ENCODE measurements at places on chromosomes 11 and 22.
A peak's percentile ranks its signal among the peaks of the same experiment; 100 is the strongest.

GRCh38 chr11:66951927-66952337, 6.3 kb downstream of the PC start:
- DNase-seq, result no peak

DNA sequence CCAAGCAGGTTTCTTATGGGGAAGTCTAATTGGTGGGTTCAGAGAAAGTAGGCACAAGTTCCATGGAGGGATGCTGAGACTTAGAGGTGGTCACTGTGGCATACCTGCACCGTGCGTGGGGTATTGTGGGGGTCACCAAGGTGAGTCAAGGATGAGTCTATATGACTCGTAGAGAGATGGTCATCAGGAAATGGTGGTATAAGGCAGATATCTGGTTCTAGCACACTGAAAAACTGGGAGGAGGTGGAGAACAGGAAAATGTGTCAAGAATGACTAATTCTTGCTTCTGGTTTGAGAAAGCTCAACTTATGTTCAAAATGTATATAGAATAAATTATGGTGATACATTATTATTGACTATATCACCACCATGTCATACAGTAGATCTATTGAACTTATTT, 258.1 kb downstream of the RAB38 start:
- no peak for DNase-seq

DNA sequence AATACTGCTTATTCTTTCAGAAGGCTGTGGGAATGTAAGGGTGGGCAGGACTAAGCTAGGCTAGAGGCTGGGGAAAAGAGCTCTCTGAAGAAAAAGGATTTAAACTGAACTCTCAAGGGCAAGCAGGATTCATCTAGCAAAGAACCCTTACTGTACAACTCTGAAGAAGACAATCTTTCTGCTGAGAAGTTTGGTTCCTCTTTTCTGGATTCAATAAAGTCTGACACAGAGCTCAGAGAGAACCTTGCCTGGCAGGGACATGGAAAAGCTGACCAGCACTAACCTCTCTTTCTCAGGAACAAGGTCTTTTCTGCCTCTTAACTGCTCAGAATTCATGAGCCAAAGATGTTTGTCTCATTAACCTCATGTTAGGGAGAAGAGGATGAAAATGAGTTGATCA, 388.4 kb upstream of the DDI1 start:
- DNase-seq, result no peak

GRCh38 chr11:13942971-13943381, 19.5 kb upstream of the SPON1 start:
- no peak for DNase-seq

- DNase-seq, result no peak
These were observed 333.0 kb upstream of the NARS2 start for GRCh38 chr11:78907636-78908035.

- DNase-seq, result no peak
These were observed 7.8 kb downstream of the KCNE3 start for GRCh38 chr11:74459584-74459983.

DNA sequence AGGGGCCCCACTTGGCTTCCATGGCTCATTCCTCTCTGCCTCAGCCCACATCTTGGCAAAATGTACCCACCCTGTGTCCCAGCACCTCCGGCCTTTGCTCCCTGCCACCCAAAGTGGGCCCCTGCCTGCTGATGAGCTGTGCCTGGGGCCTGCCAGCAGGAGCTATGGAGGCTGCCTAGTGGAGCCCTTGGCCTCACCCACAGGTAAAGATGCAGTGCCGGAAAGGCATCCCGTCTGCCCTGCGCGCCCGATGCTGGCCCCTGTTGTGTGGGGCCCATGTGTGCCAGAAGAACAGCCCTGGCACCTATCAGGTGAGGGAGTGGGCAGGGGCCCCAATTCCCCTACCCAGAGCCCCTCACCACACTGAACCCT, 1.3 kb downstream of the TBC1D10C start:
- no peak for DNase-seq

- peak; percentile 19 for DNase-seq
These were observed 46.4 kb downstream of the CD82 start for GRCh38 chr11:44611687-44612434.

DNA sequence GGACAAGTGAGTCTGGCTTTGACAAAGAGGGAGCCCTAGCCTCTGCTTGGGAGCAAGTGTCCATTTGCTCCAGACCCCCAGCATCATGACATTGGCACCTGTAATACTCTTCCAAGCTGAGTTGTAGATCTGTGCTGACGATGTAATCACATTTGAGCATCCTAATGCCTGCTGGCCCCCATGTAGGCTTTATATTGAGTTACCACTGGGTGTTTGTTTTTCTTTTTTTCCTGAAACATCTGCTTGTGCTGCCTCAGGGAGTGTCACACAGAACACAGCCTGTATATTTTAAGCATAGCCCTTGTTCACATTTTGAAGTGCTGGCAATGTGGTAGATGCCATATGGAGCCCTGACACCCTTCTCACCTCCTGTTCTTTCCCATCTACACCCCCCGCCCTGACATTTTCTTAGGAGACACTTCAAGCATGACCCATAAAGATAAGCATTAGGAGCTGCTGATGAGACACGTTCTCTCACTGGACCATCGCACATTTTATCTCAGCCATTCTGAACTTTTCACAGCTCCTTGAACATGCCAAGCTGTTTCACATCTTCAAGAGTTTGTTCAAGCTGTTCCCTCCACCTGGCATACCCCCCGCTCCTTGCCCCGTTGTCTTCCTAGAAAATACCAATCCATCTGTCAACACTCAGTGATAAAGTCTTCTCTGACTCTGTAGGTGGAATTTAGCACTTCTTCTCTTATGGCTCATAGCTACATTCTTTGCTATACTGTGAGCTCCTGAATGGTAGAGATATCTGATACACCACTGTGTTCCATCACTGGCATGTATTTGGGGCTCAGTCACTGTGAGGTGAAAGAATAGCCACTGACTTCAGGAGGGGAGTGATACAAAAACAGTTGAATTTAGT, 128.7 kb downstream of the TRIM44 start:
- DNase-seq, result no peak

DNA sequence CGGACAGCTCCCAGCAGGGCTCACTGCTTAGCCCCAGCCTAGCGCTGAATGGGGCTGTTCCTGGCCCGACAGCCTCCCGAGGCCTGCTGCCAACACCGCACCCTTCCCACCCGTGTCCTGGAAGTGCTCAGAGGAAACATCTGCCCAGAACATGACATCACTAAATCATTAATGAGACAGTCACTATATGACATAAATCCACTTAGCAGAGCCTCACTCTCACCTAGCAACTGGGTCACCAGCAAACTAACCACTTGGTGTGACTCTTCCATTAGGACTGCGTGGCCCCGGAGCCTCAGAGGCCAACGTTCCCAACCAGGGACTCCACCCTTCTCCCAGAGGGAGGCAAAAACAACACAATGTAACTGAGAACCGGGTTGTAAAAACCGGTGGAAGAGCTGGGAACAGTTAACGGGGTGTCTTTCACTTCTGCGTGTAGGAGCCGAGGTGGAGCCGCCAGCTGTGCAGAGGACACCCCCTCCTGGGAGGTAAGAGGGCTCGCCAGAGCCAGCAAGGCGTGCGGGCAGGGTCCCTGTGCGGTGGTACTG, 21.4 kb upstream of the PACSIN2 start:
- no peak for DNase-seq

GRCh38 chr11:38392176-38392575, 1794.1 kb upstream of the RAG2 start:
- DNase-seq, result no peak

DNA sequence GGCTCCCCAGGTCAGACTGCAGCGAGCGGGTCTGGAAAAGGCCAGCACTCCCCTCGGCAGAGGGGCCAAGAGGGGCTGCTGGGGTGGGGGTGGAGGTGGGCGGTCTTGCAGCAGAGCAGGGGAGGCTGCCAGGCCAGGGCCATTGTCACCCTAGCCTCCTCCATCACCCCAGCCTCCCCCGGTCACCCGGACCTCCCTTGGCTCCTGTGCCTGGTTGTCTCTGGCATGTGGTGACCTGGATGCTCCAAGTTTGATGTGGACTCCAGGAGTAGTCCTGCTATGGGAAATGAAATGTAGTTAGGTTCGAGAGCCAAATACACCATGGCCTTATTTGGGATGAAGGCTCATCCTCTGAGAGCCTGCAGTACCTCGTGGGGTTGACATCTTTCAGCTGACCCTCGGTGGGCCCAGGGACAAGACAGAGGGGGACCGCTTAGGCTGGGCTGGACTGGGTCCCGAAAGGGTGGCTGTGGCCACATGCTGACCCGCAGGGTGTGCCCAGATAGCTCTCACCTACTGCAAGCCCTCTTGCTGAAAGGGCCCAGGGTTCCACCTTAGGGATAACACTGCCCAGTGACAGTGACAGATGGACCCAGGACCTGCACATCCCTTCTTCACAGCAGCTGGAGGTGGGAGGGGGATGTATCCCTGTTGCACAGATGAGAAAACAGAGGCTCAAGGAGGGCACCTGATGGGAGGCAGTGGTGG, 24.1 kb downstream of the MRGPRD start:
- no peak for DNase-seq

GRCh38 chr22:43957871-43958270, 2.6 kb downstream of the SAMM50 start:
- no peak for DNase-seq

DNA sequence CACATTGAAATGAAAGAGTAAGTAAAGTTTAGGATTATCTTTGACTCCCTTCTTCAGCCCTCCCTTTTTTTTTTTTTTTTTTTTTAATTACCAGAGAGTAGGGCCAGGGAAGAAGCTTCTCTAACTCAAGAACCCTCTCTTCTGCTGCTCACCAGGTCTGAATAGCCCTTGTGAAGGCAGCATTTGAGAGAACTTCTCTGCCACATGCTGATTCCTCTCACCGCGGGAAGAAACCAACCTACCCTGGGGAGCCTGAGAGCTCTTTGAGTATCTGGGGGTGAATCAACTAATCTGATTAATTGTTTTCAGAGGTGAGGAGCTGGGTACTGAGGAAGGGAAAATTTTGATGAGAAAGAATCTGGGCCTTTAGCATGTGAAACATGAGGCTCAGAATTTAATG, 434.5 kb upstream of the CCDC90B start:
- DNase-seq, result no peak

- DNase-seq, result no peak
These were observed 39.1 kb downstream of the CASP12 start for GRCh38 chr11:104858882-104859775.

DNA sequence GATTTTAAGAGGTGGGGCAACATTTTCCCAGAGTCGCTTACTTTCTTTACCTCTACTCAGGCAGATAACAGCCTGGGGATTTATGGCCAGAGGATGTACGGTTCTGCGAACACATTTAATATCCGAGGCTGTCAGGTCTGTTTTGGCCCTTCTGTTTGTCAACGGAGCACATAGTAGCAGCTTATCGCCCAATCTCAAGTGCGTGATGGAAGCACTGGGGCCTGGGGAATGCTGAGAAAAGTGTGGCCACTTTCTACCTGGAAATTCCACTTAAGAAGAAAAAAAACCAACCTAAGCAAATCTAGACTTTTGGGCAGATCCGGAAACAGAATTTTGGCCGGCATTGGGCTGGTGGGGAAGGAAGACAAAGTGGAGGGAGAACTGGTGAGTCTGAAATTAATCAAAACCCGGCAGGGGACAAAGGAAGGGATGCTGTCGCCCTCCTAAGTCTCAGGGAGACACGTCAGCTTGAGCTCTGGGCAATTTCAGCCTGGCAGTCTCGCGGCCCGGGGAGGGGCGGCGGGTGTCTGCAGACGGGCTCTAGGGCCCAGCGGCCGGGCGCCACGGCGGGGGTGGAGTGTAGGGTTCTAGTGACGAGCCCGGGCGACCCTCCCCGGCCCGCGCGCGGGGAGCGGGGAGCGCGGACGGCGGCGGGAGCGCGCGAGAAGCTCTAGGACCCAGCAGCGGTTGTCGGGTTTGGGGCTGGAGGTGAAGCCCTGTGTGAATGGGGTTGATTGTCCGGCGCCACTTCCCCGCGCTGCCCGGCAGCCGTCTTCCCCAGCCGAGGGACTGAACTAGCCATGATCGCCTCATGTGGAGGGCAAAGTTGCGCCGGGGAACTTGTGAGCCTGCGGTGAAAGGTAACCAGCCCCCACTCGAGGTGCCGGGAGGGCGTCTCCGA, at the start of gene AMOTL1:
Gene AMOTL1 (plus strand): TSS at position 656 of the 901 bp plus-strand sequence. CDS start 156 bp downstream, at position 812.
- DNase-seq, result no peak

- no peak for DNase-seq
These were observed 215.2 kb upstream of the CHORDC1 start for GRCh38 chr11:90438069-90438468.

GRCh38 chr11:63897459-63898146, 19.4 kb downstream of the RCOR2 start:
- DNase-seq, result no peak

GRCh38 chr11:118910309-118911112, 15.2 kb downstream of the BCL9L start:
- DNase-seq, result no peak

GRCh38 chr22:44701824-44702478, at the start of gene PRR5:
PRR5 (plus strand) TSS chr22:44702204; CDS start chr22:44702475, 271 bp downstream.
- DNase-seq, result peak; percentile 69

DNA sequence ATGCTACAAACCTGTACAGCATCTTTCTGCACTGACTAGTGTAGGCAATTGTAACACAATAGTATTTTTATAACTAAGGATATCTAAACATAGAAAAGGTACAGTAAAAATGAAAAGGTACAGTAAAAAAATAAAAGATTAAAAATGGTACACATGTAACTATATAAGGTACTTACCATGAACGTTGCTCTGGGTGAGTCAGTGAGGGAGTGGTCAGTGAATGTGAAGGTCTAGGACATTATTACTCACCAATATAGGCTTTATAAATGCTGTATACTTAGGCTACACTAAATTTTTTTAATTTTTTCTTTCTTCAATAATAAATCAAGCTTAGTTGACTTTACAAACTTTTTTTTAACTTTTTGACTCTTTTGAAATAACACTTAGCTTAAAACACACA, 59.9 kb downstream of the EIF3M start:
- DNase-seq, result no peak

DNA sequence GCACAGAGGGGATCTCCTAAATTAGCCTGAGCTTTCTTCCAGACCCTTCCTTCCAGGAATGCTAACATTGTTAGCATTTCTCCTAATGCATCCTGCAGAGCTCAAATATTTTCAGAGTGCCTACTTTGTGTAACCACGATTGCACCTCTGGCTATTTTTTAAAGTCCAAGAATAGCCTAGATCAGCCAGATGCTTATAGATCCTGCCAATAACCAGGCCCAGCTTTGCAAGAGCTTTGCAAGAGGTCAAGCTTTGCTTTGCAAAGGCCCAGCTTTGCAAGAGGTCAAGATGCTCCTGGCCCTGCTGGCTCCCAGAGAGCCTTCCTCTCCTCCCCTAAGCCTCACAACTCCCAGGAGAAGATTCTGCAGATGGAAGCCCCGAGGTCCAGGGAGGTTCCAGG, 491.9 kb downstream of the MN1 start:
- DNase-seq, result no peak

DNA sequence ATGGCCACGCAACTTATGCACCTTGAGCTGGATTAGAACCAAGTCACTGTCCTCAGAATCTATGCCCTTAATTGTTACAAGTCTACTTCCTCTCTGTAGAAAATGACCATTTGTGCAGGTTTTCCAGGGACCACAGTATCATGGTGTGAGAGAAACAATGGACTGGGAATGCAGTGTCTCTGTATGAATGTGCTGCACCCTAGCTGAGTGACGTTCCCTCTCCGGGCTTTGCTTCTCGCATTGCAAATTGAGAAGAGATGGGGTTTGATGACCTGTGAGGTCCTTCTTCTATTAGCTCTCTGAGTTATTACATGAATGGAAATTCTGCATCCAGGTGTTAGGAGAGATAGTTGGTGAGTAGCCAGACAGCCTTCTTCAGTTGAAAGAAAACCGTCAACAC, 1052.3 kb downstream of the NTM start:
- DNase-seq, result no peak

All from effector CD8-positive, alpha-beta T cell (primary cell).